ENCODE measurements at places on chromosomes 5 and 9.

DNA sequence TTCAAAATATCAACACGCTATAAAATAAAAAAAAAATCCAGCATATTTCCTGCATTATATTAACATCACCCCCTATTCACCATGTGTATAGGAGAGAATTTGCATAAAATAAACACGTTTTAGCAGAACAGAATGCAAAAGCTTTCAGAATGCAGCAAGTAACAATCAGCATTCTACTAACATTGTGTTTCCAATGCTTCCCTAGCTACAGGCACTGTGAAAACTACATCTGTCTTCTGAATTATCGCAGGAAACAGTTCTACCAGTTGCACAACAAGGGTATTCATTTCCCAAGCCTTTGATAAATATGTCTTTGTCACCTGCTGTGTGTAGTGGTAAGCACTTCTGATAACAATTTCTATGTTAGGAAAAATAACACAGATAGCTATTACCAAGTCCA is 1015.8 kb downstream of the CDH18 start:
- no peak for DNase-seq

- no peak for DNase-seq
Observed at GRCh38 chr9:113622600-113623400, 159.3 kb downstream of the RGS3 start.

DNA sequence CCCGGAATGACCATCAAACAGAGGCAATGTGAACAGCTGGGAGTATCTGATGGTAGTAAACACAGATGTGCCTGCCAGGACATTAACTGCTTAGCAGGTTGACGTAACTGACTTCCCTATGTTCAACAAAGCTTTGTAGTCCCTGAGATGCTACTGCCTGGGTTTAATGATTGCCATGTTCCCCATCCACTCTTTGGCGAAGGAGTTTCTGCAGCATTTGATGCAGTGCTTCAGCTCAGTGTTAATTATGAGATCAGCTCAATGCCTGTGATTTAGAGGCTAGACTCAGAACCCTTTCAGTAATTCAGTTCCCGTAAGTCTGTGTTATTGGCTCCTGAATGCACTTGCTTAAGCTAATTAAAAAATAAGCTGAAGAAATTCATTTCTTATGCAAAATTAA is 547.3 kb upstream of the ZNF608 start:
- DNase-seq: no peak

GRCh38 chr5:176624142-176624541 is 6.2 kb downstream of the SNCB start:
- DNase-seq: no peak

GRCh38 chr9:91730806-91731205 is 219.2 kb downstream of the ROR2 start:
- DNase-seq: no peak

GRCh38 chr5:111068213-111068612 is 3.3 kb upstream of the TSLP start:
- DNase-seq: no peak

DNA sequence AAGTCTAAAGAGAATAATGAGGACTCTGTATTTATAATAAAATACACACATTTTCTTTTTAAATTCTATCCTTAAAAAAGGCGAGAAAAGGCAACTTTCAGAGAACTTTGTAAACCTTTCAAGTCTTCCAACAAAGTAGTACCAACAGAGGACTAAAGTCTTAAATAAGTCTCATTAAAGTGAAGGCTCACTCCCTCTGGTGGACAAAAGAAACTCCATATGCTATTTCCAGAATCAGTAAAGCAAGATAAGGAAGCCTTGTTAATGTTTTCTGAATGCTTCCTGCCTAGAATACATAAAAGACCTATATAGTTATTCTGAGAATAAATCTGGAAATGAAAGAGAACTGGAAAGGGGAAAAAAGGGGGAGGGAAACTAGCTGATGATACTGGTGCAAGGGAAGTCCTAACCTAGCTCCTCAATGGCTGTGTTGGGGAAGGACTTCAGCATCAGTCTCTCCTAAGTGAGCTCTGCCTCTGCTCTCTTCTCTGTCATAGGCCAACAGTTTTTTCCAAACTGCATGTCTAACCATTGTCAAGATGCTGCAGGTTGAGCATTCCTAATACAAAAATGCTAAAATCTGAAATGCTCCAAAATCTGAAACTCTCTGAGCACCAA is 7.2 kb downstream of the HMGCS1 start:
- no peak for DNase-seq

DNA sequence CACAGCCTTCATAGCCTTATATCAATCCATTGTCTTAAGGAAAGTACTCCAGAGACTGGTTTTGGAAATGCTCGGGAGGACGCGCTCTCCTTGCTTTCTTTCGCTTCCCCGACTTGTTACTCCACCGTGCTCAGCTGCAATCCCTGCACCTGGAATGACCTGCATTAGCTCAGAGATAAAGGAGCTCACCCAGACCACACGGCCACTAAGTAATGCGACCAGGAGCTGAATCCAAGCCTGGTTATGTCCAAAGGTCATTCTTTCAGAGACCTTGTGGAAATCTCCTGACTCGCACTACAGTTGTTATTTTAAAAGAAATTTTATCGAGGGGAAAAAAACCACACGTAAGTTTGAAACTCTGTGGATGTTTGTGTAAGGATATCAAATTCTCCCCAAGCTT is 135.3 kb upstream of the DPYSL3 start:
- no peak for DNase-seq

GRCh38 chr5:96817506-96817905 is 9.8 kb upstream of the ERAP1 start:
- no peak for DNase-seq

- DNase-seq: no peak
Observed at GRCh38 chr5:56659971-56660370, 155.4 kb upstream of the MAP3K1 start.

GRCh38 chr5:132704875-132705274 is 31.1 kb downstream of the IL4 start:
- no peak for DNase-seq

DNA sequence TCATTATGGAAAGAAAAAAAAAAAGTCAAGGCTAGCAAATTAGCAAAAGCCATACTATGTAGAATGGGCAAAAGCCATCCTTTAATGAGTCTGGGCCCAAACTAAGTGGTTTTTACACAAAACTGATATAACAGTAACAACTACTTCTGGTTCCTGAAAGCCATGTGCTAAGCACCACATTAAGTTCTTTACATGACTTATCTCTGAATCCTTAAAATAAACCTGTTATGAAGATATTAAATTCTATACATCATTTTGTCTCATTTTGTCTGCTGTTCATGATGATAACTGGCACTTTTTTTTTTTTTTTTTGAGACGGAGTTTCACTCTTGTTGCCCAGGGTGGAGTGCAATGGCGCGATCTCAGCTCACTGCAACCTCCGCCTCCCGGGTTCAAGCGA is 5.0 kb downstream of the FNIP1 start:
- no peak for DNase-seq

GRCh38 chr5:35754481-35754880 is 102.2 kb upstream of the IL7R start:
- DNase-seq: no peak

- DNase-seq: no peak
Observed at GRCh38 chr5:124056326-124056990, 544.5 kb downstream of the CSNK1G3 start.

GRCh38 chr9:113427629-113428028 is 17.1 kb downstream of the C9orf43 start:
- DNase-seq: no peak

DNA sequence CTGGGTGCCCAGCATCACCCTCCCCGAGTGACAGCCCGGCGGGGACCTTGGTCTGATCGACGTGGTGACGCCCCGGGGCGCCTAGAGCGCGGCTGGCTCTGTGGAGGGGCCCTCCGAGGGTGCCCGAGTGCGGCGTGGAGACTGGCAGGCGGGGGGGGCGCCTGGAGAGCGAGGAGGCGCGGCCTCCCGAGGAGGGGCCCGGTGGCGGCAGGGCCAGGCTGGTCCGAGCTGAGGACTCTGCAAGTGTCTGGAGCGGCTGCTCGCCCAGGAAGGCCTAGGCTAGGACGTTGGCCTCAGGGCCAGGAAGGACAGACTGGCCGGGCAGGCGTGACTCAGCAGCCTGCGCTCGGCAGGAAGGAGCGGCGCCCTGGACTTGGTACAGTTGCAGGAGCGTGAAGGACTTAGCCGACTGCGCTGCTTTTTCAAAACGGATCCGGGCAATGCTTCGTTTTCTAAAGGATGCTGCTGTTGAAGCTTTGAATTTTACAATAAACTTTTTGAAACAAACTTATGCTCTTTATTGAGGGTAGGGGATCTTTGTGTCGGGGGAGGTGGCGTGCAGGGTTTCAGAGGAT is 1.3 kb downstream of the GADD45G start:
- peak; percentile 85 for DNase-seq

DNA sequence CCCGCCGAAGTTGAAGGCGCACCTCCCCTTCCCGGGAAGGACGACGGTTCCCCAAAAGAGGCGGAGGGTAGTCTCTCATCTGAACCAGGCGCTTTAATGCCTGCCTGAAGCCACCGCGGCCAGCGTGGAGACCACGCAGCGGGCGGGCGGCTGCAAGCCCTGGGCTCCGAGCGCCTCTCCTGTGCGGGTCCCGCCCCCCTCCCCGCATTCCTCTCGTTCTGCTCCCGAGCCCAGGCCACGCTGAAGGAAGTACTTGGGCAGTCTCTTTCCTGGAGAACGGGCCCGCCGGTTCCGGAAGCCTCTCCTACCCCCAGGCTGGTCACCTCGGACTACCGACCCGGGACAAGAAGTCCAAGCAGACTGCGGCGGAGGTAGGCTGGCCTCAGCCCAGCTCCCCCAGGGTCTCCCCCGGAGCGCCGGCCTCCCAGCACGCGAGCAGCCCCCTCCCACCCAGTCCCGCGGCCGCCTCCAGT is 571 bp downstream of the PPIC start:
- DNase-seq: no peak

GRCh38 chr5:17326600-17327037 is 109.2 kb downstream of the BASP1 start:
- DNase-seq: no peak

DNA sequence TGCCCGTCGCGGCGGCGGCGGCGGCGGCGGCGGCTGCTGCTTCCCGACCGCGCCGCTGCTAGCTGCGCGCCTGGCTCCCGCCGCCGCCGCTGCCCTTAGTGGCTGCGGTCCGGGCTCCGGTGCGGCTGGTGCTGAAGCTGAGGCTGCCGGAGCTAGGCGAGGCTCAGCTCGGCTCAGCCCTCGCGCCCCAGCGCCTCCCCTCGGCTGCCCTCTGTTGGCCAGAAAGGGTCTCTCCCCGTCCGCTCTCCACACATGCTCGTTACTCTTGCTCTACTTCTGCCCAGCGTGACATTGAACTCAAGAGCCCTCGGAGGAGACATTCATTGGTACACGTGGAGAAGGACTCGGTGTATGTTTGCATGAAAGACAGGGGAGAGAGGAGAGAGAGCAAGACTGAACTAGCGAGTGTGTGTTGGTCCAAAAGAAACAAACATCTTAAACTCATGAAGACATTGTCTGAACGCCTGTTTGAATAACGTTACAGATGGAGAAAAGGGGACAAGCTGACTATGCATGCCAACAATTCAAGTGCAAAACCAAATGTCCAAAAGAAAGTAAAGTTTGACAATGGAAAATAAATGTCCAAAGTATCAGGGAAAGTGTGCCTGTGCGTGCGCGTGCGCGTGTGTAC is at the start of gene HCN1:
TSS of gene HCN1 (minus strand) at position 175 of the 631 bp plus-strand sequence.
- peak; percentile 86 for DNase-seq

DNA sequence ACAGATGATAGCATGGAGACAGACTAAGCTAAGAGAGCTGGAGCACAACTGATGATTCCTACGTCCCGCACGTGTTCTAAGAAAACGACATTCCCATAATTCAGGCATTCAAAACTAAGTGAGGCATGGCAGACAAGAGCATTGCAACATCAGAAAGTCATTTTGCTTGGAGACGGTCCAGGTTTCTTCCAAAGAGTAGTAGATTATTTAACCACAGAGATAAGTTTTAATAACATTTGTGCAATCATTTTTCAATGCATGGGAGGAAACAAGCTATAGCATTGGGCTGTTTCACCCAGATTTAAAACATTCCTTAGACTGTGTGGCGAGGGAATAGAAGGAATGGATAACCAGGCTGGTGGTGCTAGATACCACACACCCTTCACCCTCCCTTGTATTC is 117.2 kb downstream of the APBA1 start:
- DNase-seq: no peak

DNA sequence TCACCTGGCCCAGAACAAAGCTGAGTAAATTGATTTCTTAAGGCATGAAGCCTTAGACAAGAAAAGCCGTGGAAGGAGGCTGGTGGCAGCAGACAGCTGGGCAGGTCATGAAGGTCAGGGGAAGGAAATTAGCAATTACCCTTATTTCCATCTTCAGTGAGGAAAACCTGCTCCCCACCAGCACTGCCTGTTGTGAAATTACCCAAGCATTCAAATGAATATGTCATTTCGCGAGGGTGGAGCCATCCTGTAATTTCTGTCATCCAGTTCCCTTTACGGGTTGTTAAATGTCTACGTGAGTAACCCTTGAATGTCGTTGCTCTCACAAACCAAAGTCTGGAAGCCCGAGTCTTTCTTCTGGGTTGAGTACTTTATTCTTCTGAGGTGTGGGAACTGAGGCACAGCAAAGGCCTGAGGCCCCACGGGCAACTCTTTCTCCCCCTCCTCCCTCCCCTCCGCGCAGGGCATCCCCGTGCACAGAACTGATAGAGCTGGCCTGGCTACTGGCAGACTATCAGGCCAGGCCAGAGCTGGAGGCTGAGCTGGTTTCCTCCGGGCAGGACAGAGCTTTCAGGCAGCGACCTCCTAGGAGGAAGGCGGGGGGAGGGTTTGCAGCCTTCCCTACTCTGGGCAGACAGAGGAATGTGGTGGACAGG is 22.0 kb upstream of the AK3 start:
- peak; percentile 58 for DNase-seq

DNA sequence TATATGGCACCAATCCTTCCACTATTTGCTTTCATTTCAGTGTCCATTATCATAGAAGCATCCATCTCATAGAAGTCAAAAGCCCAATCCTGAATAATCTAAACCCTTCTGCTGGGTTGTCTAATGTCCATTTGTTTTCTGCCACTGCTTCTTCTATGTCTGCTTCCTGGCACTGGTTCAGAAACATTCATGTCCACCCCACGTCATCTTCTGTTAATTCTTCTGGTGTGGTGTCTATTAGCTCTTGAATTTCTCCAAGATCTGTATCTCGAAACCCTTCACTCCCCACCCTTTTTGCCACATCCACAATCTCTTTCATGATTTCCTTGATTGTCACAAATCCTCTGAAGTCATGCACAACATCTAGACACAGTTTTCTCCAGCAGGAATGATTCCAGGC is 23.2 kb upstream of the GOLGA1 start:
- DNase-seq: no peak

- no peak for DNase-seq
Observed at GRCh38 chr9:135353935-135354334, 125.6 kb upstream of the PPP1R26 start.

DNA sequence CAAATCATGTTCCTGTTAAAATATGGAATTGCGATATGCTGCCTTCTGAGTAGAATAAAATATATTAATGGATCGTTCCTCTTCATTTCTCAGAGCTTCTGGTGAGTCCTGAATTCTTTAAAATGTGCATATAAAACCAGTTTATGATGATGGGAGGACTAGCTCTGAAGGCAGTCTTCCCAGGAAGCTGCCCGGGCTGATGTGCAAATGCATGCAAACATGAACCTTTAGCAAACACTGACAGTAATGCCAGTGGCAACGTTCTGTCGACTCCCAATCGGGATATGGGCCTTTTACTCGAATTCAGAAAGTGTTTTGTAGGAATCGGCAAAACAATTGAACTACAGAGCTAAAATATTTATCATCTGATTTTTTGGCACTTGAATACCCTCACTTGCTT is 93.6 kb downstream of the TLE4 start:
- peak; percentile 30 for DNase-seq
